ENCODE measurements at places on chromosomes 16 and 17.
A peak's percentile ranks its signal among the peaks of the same experiment; 100 is the strongest.

GRCh38 chr17:59964482-59965328, at the start of gene RNFT1:
RNFT1 (minus strand) TSS chr17:59964740; CDS start chr17:59964663, 77 bp downstream.
- peak; percentile 97 for DNase-seq

DNA sequence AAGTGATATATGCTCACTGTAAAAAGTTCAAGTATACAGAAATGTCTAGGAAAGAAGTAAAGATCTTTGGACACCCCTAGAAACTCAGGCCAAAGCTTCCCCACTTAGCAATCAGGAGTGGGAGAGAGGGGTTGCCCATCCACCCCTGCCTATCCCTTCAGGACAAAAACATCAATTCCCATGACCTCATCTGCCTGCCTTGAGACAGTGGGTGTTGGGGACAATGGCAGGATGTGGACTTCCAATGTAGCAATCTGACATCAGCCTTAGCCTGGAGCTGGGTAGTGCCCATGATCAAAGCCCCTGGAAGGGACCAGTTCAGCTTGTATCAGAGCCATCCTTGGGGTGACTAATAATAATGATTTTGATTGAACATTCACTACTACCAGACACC, 18.1 kb downstream of the ITPRIPL2 start:
- peak; percentile 71 for DNase-seq

DNA sequence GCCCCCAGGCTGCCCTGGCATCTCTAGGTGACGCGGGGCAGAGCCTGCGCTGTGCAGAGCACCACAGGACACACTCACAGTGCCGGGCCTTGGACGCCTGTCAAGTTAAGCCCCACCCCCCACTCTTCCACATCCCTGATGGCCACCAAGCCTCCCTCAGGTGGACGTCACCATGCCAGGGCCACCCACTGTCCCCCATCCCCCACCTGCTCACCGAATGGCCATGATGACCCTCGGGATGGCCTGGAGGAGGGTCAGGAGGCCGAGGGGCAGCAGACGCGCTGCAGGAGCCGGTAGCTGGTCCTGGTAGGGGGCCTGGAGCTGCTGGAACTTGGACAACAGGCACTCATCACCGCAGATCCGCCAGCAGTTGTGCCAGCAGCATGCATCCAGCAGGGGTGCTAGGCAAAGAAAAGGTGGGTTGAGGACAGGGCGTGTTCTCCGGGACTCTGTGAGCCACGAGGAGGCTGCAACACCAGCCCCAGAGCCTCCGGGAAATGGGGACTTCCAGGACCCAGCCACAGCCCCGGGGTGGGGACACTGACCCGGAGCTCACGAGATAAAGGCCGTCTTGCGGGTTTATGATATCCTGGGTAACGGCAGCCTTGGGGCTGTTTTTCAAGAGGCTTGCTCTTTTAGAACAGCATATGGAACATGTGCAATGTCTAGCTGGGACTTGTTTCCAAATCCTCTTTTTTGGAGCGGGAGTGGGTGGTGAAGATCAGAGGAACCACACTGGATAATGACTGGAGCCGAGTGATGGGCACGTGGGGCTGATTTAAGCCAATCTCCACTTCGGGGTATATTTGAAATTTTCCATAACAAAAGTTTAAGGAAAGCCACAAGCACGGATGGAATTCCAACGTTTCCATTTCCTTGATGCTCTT, 11.4 kb downstream of the C16orf95 start:
- DNase-seq, result no peak

DNA sequence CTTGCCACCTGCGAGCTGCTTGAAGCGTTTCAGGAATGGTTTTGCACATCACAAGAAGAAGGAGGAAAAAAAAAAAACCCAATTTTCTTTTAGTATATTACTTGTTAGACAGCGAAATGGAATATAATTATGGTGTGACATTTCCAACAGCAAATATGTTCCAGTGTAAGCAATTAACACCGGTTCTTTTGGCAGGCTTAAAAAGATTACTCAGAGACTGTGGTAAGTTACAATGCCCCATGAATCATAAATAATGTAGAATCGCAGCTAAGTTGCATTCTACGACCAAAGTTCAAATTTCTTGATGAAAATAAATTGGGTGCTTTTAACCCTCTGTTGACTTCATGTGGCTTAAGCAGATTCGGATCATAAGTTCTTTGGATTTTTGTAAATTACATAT, 245.2 kb downstream of the XYLT1 start:
- no peak for DNase-seq

GRCh38 chr16:81647527-81647926, 131.6 kb upstream of the PLCG2 start:
- DNase-seq, result no peak

- DNase-seq, result no peak
Observed at GRCh38 chr16:50507397-50507796, 40.8 kb upstream of the NKD1 start.

DNA sequence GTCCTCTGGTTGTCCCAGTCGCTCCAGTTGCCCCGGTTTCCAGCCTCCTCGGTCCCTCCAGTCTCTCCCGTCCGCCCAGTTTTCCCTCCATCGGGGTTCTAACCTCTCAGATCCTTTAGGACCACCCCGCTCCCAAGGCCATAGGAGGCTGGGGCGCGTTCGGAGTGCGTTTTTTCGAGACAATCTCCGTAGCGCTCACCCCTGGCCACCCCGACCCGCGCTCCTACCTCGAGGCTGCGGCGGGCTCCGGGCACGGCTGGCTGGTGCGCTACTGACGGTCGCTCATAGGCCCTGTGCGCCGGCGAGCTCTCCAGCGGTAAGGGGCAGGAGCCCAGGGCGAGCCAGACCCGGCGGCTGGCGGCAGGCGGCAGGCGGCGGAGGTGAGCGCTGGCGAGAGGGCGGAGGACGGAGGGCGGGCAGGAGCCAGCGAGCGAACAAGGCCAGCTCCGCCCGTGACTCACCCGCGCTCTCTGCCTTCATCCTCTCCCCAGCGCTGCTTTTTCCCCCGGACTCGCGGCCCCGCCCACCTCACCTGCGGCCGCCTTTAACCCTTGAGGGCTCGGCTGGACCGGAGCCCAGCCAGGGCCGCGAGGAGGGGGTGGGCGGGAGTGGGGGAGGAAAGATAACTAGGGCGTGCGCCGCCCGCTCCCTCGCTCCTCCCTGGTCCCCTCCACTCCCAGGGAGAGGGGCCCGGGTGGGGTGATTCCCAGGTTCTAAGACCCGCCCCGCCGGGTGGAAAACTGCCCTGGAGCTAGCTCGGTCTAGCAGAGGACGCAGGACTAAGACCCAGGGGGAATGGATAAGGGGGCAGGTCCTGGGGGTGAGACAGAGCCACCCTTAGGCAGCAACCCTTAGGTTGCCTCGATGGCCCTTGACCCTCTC, at the start of gene SP6:
Gene SP6 (minus strand): TSS at position 472 of the 882 bp plus-strand sequence. CDS start 2,734 bp downstream, outside the sequence.
- peak; percentile 64 for DNase-seq

- no peak for DNase-seq
Observed at GRCh38 chr16:50229149-50229726, 37.1 kb upstream of the ADCY7 start.

- DNase-seq, result peak; percentile 45
Observed at GRCh38 chr16:72875291-72876031, 172.5 kb downstream of the ZFHX3 start.

- DNase-seq, result no peak
Observed at GRCh38 chr16:22348291-22348690, 26.1 kb downstream of the CDR2 start.

DNA sequence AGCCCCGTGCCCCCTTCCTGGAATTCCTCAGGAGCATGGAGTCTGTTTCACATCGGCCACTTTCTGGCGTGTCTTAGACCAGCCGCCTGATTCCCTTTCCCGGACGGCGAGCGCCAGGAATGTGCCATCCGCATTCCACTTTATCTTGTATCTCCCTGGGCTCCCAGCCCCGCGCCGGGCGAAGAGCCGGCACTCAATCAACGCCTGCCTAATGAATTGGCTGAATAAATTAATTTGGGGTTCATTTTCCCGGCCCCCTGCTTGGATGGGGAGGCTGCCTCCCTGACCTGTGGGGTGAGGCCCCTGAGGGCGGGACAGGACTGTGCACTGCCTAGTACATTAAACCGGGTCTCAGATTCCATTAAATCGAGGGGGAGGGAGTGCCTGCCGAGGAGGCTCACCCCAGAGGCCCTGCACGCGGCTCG, 282.3 kb upstream of the TNRC6C start:
- DNase-seq, result no peak

GRCh38 chr17:14057591-14057990, 11.7 kb upstream of the COX10 start:
- DNase-seq, result no peak

- no peak for DNase-seq
Observed at GRCh38 chr17:50146230-50146926, 4.1 kb downstream of the PPP1R9B start.

- DNase-seq, result no peak
Observed at GRCh38 chr16:54366943-54367342, 80.4 kb upstream of the IRX3 start.
